ENCODE measurements at places on chromosomes 4 and X.

- DNase-seq: no peak
These were observed 198.4 kb upstream of the SFRP2 start for GRCh38 chr4:153987291-153987690.

DNA sequence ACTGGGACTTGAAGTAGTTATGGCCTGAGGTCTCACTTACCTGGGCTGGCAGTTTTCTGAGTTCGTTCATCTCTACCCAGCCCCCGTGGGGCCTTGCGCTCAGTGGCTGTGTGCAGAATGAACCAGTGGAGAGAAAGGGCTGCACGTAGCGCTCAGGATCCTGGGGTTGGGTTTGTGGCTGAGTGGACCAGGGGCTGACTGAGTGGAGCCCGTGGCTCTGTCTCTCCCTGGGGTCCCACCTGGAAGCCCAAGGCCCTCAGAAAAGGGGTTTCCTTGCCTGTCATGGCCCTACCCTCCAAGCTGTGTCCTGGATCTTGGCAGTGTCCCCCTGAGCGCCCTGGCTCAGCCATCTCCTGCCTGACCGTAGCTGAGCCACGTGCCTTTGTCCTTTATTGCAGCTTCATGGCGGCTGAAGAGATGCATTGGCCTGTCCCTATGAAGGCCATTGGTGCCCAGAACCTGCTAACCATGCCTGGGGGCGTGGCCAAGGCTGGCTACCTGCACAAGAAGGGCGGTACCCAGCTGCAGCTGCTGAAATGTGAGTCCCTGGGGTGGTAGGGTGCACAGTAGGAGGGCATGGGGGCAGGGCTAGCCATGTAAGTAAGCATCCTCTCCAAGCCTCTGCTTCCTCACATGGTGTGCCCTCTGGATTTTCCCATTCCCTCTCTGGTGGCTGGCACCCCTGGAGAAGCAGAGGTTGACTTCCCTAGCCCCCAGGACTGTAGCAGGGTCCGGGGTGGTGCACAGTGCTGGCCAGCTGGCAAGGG is 23.2 kb upstream of the ADD1 start:
- no peak for DNase-seq

DNA sequence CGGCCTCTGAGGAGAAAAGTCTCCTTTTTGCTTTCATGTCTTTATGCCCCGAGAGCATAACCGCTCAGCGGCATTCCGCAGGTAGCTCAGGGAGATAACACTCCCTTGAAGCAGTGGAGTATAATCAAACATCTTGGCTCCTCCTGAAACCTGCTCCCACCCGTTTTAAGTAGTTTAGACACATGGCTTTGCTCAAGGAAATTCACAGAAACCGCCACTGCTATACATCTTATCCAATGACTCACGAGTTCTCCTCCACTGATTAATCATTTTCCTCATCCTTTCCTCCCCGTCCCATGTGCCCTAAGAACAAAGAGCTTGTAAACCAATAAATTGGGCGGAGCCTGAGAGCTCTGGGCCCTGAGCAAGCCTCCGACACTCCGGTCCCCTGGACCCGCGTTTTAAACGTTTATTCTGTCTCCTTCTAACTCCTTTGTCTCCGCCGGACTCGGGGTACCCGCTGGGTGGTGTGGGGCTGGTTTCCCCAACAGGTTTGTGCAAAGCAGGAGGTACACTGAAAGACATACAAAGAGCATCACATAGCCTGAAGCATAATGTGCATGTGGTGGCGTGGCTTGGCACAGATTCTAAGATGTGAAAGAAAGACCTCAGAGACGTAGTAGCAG is 401.2 kb downstream of the TLL1 start:
- DNase-seq: no peak

- DNase-seq: no peak
These were observed 595.3 kb downstream of the BCOR start for GRCh38 chrX:39502486-39502885.

GRCh38 chr4:122119739-122120138 is 32.4 kb upstream of the BLTP1 start:
- no peak for DNase-seq

- no peak for DNase-seq
These were observed 48.6 kb downstream of the PDGFRA start for GRCh38 chr4:54277691-54278090.

DNA sequence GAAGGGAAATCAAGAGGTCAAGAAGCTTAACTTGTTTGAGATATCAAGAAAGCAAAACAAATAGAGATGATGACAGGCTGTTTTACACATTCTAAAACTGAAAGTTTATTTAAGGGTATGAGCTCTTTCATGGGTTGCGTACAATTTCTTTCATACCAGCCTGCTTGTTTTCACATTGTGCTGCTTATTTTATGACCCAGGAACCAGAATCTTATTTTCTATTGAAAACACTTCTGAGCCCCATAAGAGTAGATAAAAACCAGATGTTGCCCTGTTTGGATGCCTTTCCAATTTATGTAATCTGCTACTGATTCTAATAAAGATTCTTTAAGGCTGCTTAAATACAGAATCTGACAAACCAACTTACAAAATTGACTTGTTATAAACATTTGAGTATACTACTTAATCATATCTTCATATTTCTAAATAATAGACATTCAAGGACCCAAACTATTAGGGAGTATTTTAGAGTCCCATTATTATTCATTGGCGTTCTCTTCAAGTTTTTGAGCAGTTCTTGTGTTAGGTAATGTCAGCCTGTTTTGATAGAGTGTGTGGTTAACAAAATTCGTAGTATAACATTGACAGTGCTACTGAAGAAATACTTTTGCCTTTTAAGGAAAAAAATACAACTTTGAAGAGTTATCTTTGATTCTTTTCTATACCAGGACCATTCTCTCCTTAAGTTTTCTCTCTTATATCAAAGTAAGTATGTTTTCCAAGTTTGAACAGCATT is 74.4 kb downstream of the PDLIM5 start:
- DNase-seq: no peak

DNA sequence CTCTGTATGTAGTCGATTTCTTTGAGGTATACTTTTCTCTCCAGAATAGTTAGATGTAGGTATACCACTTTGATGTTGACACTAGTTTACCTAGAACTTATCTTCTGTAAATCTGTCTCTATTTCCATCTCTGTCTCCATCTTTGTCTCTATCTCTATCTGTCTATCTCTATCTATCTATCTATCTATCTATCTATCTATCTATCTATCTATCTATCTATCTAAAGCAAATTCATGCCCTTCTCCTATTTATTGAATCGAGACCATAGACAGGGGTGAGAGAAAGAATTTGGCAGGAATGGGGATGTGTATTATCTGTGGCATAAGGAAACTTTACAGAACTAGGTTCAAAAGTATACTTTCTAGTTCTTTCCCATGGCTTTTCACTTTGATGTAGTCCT is 21.4 kb downstream of the HPRT1 start:
- no peak for DNase-seq

- no peak for DNase-seq
These were observed 71.8 kb downstream of the NBDY start for GRCh38 chrX:56800801-56801200.

GRCh38 chr4:38983787-38984598 is 48.2 kb downstream of the TMEM156 start:
- no peak for DNase-seq

GRCh38 chr4:13612569-13612968 is 15.0 kb downstream of the BOD1L1 start:
- no peak for DNase-seq

GRCh38 chr4:81698538-81699296 is 227.0 kb upstream of the RASGEF1B start:
- DNase-seq: no peak

GRCh38 chrX:8849458-8849857 is 48.3 kb upstream of the FAM9A start:
- no peak for DNase-seq

GRCh38 chr4:18042754-18043153 is 21.2 kb upstream of the LCORL start:
- no peak for DNase-seq

DNA sequence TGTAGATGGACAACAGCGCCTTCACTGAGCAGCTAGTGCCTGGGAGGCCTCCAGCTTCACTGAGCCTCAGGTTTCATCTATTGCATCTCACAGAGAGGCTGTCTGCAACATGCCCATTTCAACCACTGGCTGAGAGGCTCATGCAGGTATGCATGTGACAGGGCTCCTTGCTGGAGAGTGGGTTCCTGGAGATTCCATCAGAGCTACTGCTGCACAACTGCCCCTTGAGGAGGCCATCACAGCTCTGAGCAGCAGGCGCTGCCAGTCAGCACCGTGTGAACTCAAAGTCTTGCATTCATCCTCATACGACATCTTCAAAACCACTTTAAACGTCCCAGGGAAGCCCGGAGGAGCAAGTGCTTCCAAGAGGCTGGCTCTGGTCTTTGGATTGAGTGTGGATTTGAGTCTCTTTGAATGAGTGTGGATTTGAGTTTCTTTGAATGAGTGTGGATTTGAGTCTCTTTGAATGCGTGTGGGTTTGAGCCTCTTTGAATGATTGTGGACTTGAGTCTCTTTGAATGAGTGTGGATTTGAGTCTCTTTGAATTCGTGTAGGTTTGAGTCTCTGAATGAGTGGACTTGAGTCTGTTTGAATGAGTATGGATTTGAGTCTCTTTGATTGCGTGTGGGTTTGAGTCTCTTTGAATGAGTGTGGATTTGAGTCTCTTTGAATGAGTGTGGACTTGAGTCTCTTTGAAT is 8.7 kb downstream of the P2RY8 start:
- DNase-seq: no peak

DNA sequence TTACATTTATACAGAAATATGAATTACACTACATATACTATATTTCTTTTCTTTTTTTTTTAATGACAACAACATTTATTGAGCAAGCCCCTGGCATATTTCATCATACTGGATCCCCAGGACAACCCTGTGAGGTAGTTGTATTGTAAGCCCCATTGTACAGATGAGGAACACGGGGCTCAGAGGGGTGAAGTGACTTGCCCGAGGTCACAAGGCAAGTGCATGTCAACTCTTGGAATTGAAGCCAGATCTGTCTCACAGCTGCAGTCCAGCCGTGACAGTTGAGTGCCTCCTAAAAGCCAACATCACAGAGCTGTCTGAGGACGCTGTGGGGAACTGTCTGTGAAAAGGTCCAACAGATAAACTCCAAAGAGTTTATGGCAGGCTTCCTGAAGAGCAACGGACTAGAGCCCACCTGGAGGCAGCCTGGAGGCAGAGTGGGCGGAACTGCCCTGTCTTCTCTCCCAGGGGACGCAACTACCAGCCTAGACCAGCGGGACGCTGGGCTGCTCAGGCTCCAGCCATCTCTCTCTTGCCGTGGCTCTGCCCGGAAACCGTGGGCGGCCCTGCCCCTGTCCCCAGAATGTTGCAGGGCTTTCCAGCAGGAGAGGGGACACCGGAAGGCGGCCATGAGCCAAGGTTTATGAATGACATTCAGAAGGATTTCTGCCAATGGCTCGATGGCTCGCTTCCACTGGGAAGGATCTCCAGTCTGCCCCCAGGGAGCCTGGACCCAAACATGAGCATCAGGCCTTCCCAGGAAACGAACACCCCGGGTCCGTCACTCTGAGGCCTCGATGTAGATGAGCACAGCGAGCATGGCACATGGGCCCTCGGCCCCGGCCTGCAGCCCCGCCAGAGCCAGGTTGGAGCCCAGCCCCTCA is 50.1 kb downstream of the CFAP299 start:
- no peak for DNase-seq

DNA sequence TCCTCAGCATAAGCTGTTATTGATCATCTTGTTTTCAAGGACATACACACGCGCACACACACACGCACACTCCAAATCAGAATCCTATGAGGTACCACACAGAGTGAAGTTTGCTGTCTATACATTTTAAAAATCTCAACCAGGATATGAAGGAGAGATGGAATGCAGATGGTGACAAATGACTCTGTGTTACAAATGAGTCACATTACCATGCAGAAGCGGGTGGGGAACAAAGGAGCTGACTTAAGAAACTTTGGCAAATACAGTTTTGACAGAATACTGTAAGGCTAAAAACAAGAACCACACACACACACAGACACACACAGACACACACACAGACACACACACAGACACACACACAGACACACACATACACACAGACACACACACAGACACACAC is 81.7 kb downstream of the RELL1 start:
- no peak for DNase-seq
